Fibroblast of skin of right quadriceps (primary cell): ENCODE measurements at places on chromosomes 7 and 10.
A peak's percentile ranks its signal among the peaks of the same experiment; 100 is the strongest.

DNA sequence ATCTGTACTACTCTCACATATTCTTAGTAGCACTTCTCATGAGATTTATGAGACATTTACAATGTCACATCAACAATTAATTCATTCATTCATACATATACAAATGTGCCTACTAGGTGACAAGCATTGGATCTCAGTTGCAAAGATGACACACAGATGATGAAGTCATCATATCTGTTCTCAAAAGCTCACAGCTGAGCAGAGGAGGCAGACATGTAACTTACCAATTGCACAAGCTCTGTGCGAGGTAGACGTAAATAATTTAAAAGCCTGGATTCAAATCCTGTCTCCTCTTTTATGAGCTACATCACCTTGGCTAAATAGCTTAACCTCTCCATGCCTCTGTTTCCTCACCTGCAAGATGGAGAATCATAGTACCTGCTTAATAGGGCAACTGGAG lies 109.4 kb upstream of the FAM133B start:
- peak; percentile 36 for DNase-seq

GRCh38 chr10:60123668-60124067 lies 217.3 kb upstream of the CCDC6 start:
- no peak for DNase-seq

- DNase-seq: peak; percentile 92
Measured at GRCh38 chr10:71835671-71836595, 15.1 kb downstream of the PSAP start.

DNA sequence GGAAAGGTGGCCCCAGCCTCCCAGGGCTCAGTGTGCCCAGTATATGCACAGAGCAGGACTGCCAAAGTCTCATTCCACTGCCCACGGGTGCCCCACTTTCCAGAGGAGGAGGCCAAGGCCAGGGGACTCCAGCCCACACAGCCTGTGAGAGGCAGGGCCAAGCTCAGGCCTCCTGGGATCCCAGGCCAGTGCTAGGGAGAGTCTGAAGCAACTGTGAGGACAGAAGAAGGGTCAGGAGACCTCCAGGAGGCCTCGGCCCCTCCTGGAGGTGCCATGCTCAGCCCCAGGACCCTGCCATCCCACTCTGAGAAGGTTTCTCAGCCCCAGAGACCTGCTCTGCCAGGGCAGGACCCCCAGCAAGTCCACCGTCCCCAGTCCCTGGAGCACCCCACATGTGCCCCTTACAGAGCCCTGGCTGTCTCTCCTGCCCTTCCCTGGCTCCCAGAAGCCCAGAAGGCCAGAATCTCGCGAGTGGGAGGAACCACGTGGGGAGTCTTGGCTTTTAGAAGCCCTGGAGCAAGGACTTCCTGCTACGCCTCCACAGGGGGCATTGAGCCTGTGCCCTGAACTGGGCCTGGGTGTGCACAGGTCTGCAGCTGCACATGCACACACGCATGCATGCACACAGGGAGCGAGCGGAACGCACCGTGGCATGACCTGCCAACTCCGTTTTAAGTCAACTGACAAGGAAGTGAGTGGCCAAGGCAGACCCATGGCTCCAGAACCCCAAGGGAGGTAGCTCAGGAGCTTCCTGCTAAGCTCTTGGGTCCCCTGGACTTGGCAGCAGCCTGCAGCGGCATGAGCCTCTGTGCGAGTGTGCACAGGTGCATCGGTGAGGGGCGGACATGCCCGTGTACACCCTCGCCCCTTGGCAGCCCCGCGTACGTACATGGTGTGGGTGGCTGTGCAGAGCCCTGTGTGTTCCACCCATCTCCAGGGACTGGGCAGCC lies 33.6 kb downstream of the ZCCHC24 start:
- DNase-seq: no peak

GRCh38 chr7:10471280-10472058 lies 502.2 kb upstream of the PHF14 start:
- DNase-seq: no peak

DNA sequence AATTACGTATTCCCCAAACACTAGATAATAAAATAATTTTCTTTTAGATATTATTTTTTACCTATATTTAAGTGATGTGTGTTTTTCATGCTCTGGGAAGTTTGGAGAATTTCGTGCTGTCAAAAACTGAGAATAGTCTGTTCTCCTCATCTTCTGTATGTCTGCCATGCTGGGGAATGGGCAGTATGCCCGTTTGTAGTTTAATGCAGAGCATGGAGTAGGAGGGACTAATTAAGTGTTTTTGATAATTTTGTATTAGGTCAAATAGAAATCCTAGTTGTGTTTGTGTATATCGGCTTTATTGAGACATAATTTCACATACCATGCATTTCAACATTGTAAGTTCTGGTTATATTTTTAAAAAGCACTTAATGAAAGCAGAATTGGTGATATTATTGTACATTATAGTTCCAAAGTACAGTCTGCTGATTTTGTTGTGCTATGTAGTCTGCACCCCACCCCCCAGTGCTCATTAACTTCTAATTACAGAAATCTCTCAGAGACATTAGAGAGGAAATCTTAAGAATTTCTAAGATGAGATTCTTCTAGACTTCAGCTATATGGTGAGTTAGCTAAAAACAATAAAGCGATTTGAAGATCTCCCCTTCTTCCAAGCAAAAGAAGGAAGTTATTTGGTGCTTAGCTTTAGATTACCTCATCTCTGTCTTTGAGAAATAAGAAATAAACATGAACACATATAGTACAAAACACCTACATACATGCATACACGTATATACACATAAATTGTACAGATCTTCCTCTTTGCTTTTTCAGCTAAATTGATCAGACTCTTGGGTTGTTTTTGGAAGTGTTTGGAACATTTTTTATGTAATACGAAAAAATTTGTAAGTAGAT lies 22.2 kb downstream of the ZRANB1 start:
- no peak for DNase-seq

DNA sequence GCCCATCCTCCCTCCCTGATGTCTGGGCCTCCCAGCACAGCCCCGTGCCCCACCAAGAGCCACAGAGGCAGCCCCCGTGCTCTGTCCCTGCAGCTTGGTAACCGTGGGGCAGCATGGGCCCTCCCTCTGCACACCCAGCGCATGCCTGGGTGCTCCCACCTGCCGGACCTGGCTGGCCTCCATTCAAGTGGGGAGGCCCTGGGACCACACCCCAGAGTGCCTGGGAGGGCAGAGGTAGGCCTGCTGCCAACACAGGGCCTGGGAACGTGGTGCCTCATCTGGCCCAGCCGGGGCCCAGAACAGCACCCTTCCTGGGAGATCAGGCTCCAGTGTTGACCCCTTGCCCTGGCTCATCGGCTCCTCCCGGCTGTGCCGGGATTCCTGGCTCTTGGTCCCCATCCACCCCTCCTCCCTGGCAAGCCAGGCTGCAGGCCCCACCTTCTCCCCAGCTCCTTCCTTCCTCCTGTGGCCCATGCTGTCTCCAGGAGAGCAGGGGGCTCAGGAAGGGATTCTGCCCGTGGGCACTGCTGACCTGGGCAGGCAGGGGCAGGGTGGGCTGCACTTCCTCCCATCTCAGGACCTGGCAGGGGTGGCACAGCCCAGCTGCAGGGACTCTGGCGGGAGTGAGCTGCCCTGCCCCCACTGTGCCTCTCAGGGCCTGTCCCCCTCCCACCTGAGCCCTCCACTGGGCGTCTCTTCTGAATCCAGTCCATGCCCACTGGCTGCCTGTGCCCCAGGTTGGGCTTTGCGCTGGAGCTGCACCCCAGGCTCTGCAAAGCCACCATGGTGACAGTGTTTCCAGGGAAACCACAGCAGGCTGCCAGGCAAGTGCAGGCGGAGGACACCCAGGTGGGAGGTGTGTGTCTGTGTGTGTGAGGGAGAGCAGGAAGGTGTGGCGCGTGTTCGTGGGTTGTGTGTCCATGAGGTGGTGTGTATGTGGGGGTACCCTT lies 32.6 kb downstream of the PWWP2B start:
- no peak for DNase-seq

- DNase-seq: no peak
Measured at GRCh38 chr10:132892004-132892403, 50.4 kb downstream of the CFAP46 start.
